ENCODE measurements at places on chromosomes 16 and 17.
A peak's percentile ranks its signal among the peaks of the same experiment; 100 is the strongest.

GRCh38 chr16:53509906-53510703 lies 7.1 kb upstream of the AKTIP start:
- DNase-seq: peak; percentile 56

- peak; percentile 36 for DNase-seq
Observed at GRCh38 chr16:83939266-83939855, 13.7 kb upstream of the OSGIN1 start.

GRCh38 chr16:6735631-6736030 lies 597.0 kb upstream of the RBFOX1 start:
- no peak for DNase-seq

GRCh38 chr16:58057121-58057520 lies 31.6 kb downstream of the MMP15 start:
- DNase-seq: no peak

GRCh38 chr16:7746941-7747340 lies 414.3 kb downstream of the RBFOX1 start:
- no peak for DNase-seq

DNA sequence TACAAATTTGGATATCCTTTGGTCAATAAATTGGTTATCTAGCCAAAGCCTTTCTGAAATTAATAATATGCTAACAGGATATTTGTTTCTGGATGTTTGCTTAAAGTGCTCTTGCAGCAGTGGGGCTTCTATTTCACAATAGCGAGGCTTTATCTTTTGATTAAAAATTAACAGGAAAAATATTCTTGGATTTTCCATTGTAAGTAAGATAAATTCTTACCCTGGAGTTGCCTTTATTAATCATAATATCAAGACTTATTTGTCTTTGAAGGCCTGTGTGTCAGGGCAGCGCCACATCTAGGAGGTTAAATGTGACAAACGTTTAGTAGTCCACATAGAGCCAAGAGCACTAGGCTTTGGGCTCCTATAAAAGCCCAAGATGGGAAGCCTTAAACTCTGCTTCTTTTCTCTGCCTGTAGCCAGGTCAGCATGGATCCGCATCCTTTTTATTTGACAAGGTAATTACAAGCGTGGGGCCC lies 5.3 kb downstream of the TMEM97 start:
- DNase-seq: no peak
